ENCODE measurements at places on chromosomes 5 and 9. TPM values are rescaled to one million over a fixed set of nuclear protein-coding genes. Genes with fewer than 3 reads are reported as not detected.

DNA sequence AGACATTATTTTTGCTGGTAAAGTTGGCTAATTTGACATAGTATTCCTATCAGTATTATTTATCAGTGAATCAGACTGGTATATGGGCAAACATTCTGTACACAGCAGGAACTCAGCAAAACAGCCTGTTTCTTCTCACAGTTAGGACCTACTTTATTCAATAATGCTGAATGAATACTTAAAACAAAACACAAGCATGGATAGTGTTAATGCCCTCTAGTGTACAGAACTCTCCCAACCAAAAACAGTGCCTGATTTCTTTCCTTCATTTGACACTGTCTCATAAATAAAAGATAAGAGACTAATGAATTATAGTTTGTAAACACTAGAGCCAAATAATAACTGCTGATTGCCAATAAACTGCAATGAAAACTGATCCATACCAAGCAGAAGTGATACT is 1113.3 kb downstream of the PTPRD start:
- DNase-seq, result no peak

Gene BTNL3
- total RNA-seq, result not detected

- DNase-seq, result no peak
Measured at GRCh38 chr9:131233995-131234394, 42.3 kb downstream of the FAM78A start.

DNA sequence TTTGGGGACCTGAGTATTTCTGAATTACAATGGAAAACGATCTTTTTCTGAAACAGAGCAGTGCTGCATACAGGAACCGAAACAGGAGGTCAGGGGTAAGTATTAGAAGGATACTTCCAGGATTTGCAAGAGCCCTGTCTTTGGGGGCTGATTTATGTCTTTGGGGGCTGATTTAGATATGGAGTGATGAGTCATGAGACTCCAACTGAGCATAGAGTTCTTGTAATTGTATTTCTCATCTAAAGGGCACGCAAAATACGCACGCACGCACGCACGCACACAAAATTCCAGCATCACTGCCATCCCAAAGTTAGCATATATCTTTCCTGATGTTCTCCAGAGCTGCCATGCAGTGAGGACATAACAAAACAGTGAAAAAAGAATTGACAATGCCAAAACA is 414.8 kb upstream of the CCNH start:
- DNase-seq, result no peak

GRCh38 chr9:92494856-92495255 is 12.6 kb upstream of the ASPN start:
- DNase-seq, result no peak

Gene MTRR
- total RNA-seq, result 101 TPM

DNA sequence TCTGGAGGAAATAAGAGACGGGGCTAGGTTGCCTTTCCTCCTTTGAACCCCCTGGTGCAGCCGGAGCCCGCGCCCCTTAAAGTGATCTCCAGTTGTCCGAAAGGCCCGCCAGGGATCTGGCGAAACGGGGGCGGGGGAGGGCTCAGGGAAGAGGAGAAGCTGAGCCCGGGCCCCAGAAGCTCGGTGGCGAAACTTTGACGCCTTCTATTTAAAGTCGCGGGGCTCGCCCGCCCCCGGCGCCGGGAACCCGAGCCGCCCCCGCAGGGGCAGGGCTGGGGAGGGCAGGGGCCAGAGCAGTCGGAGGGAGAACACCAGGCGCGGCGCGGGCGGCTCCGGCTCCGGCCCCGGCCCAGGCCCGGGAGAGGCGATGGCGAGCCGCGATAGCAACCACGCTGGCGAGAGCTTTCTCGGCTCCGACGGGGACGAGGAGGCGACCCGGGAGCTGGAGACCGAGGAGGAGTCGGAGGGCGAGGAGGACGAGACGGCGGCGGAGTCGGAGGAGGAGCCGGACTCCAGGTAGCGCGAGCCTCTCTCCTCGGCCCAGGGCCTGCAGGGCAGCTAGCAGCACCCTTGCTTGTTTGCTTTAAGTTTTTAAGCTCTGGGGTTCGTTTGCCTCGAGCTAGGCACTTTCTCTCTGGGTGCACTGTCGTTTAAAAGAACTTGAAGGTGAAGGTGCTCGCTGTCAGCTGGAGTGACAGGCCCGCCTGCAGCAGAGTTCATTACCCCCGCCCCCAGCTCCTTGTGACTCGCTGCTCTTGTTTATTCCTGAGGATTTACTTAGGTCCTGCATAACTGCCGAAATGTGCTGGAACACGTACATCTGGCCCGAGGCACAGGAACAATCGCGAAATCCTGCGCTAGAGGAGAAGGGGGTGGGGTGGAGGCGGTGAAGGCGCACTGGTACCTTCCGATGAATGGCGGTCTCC is at the start of gene CMYA5:
Gene CMYA5 (plus strand): TSS at position 296 of the 926 bp plus-strand sequence. CDS start 72 bp downstream, at position 368.
- DNase-seq, result no peak

Gene FAM174A
- 8.7 TPM for total RNA-seq

Gene LVRN
- total RNA-seq, result not detected

- DNase-seq, result no peak
Measured at GRCh38 chr9:91166796-91167366, 194.8 kb downstream of the AUH start.

DNA sequence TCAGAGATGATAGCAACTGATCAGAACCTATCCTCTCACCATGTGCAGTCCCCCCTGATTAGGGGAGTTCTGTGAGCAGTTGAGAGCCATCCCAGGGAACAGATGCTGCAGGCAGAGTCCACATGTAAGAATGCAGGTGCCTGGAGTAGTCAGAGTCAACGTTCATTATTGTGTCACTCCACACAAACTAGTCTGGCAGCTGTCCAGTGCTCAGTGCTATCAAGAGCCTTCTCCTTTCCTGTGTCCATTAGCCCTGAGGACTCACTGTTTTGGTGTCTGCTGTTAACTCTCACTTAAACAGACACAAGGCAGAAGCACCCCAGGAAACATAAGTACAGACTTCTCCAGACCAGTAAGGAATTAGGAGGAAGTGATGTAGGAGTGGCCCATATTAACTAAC is 2.5 kb downstream of the SH3TC2 start:
- no peak for DNase-seq

DNA sequence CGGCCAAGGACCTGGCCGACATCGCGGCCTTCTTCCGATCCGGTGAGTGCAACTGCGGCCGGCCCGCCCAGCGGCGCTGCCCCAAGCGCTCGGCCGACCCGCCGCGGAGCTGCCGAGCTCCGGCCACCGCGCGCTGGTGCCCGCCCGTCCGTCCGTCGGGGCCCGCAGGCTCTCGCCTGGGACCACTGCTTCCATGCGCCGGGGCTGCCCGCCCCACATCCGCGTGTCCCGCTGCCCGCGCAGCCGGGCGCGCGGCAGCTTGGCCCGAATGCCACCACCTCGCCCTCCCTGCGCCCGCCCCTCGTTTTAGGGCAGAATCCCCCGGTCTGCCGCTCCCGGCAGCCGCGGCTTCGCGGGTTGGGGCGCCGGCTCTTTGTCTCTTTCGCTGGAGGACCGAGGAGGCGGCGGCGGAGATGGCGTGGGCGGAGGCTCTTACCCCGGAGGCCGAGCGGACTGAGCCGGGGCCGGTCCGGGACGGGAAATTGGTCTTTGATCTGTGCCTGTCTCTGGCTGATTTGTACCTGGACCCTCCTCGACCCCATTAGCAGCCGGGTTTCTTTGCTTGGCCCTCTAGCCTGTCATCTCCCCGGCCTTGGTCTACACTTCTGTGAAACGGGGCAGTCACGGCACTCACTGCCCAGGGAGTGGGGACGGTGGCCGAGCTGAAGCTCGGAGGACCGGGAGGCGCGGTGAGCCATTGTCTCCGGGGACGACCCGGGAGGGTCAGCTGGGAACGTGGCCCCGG is 871 bp downstream of the TRIO start:
- peak; percentile 10 for DNase-seq

Gene PCDHB13
- total RNA-seq, result not detected

DNA sequence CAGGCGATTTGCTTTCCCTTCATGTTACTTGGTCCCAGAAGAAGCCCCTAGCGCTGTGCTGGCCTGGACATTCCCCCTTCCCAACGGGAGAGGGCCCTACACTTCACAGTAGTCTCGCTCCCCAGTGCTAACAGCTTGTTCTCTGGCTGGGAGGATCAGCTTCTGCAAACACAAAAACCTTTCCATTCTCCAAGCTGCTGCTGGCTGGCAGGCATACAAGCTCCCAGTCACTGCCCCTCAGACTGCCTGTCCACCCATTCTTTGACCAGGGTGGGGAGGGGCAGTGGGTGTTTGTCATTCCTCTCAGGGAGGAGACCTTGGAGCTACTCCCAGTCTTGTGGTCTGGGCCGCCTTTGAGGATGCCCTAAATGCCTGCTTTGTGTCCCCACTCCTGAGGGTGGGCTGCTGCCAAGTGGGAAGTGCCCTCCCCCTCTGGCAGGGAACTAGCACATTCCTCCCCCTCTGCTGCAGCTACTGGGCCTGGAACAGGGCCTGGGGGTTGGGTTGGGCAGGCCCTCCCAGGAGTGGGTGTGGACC is 20.8 kb downstream of the ENHO start:
- no peak for DNase-seq

DNA sequence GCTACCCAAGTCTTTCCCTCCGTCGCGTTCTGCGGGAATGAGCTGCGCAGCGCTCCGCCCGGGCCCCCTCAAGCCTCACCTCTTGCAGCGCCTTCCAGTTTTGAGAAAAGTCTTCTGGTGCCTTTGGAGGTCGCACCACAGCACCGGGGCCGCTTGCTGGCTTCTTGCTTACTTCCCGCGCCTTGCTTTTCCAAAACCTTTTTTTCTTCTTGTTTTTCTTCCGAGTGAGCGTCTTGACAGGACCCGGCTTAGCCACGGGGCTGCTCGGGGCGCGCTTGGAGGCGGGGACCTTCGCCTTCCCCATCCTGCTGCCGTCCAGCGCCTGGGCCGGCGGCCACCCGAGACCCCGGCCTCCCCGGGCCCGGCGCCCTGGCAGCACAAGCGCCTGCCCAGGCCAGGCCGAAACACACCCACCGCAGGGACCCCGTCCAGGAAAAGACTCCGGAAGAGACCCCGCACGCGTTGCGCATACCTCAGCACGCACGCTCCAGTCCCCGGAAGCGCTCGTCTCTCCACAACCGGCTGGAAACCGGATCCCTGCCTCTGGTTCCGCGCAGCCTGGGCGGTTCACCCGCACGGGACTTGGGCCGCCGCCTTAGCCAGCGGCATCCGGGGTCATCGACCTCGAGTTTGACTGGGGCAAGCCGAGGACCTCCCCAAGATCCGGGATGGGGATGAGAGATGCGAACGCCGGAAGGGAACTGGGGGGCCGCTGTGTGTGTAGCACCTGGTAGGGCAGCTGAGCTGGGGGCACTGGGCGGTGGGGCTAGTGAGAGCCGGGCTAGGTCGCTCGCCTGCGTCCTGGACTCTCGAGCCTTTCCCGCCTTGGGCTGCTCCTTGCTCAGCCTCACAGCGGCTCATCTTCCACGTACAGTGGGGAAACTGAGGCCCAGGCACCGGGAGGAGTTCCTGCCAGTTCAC is at the start of gene REXO4:
Gene REXO4 (minus strand): TSS at position 470 of the 921 bp plus-strand sequence. CDS start 166 bp downstream, at position 304.
- peak; percentile 54 for DNase-seq

Gene VCP
- total RNA-seq, result 222 TPM

- no peak for DNase-seq
Measured at GRCh38 chr9:4661611-4662010, 483 bp upstream of the PLPP6 start.

Gene ZBTB5
- total RNA-seq, result 13.9 TPM
